HT-29 (cell line): ENCODE measurements at places on chromosomes 12 and 14.

GRCh38 chr14:93319958-93320357, 12.9 kb downstream of the BTBD7 start:
- DNase-seq, result no peak

DNA sequence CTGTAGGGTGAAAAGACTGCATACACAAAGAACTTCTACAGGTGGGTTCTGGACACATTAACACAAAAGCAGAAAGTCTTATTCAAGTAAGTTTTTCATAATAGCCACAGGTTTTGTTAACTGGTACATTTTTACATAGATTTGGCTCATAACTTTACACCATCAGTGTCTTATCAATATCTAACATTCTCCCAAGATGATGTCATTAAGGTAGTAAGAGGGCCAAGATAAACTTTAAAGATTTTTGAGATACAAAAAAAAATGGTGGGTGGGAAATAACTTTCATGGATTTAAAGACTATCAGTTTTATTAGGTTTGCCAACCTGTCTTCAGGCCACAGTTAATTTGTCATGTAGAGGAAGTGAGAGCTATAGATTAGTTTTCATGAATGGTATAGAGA, 1.7 kb downstream of the SUPT16H start:
- no peak for DNase-seq

DNA sequence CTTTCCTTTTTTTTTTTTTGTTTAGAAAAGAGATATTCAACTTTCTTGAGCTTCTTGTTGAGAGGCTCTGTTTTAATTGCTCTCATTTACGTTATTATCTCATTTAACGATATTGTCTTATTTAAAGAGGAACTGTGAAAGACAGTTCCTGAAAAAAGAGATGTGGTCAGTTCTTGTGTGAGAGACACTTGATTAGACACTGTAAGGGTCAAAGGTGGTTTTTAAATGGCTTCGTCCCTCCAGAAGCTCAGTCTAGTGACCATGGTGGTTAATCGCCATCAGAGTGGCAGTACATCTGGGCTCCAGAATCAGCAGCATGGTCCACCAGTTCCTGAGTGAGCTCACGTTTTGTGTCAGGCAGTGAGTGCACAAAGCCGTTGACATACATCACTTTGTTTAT, 57.9 kb upstream of the KCNA5 start:
- DNase-seq, result no peak

GRCh38 chr12:84658877-84659276, 253.7 kb downstream of the SLC6A15 start:
- no peak for DNase-seq

DNA sequence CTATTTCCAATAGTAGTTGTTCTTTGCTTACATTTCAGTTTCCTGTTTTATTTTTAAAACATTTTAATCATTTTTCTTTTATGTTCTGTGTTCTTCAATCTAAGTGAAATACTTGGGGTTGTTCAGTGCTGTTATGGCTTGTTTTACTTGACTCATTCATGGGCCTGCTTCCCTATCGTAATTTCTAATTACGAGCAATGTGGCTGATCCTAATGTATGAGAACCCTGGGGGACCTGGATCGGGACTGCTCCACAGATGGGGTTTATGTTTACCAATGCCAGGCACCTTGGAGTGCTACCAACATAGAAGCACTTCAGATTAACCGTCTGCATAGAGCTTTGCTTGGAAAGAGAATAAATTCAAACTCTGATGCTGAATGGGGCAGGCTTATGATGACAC, 29.8 kb downstream of the TECPR2 start:
- no peak for DNase-seq

- peak; percentile 61 for DNase-seq
These were observed 136.1 kb upstream of the WSCD2 start for GRCh38 chr12:107992870-107993451.

DNA sequence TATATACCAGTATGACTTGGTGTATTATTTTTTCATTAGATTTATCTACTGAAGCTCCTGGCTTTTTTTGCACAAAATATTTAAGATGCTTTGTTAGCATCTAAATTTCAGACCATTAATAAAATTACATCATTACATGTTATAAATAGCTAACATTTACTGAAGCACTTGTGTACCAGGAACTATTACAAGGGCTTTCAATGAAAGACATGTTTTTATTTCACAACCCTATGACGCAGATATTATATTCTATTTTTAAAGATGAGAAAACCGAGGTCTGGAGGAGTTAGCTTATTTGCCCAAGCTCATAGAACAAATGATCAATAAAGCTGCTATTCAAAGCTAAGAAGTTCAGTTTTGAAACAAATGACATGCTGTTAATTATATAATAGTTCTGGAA, 420.4 kb upstream of the DCN start:
- no peak for DNase-seq

GRCh38 chr12:70236990-70237389, 6.2 kb upstream of the CNOT2 start:
- DNase-seq, result no peak

- DNase-seq, result no peak
These were observed 68.7 kb downstream of the PRMT8 start for GRCh38 chr12:3559601-3560294.

- DNase-seq, result no peak
These were observed 99.1 kb upstream of the NRXN3 start for GRCh38 chr14:78071016-78071549.

GRCh38 chr12:100266585-100266834, 369 bp downstream of the DEPDC4 start:
- DNase-seq, result peak; percentile 96

DNA sequence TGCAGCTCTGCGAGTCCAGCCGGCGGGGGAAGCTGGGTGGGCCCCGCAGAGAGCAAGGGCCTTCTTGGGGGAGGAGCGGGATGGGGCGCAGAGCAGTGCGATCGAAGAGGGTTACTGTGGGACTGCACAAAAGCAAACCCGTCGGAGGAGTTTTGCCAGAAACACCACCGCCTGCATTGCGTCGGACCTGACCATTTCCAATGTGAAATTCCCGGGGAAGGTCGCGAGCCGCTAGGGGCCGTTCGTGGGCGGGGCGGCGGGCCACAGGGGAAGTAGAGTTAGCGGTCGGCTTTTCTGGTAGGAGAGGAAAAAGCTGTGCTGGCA, 333 bp upstream of the KCNA1 start:
- no peak for DNase-seq

DNA sequence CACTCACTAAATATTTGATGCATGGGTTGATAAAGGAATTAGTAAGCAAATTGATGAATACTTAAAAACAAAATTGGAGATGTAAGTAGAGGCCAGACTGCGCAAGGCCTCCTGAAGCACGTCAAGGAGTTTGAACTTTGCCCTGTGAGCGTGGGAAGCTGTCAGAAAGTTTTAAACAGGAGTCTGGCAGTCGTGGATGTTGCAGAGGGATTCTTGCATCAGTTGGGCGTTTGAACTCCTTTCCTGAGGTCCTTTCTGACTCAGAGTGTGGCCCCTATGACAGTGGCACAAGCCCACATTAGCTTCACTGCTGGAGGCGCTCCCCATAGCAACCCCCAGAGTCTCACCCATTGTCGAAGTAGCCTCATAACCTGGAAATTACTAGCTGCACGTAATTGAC, 17.9 kb upstream of the IL22 start:
- DNase-seq, result no peak

- DNase-seq, result no peak
These were observed 23.7 kb downstream of the PLXNC1 start for GRCh38 chr12:94172031-94172430.

GRCh38 chr14:83289896-83290295, 1756.2 kb upstream of the SEL1L start:
- no peak for DNase-seq

GRCh38 chr12:68749443-68749842, 3.5 kb downstream of the SLC35E3 start:
- no peak for DNase-seq

DNA sequence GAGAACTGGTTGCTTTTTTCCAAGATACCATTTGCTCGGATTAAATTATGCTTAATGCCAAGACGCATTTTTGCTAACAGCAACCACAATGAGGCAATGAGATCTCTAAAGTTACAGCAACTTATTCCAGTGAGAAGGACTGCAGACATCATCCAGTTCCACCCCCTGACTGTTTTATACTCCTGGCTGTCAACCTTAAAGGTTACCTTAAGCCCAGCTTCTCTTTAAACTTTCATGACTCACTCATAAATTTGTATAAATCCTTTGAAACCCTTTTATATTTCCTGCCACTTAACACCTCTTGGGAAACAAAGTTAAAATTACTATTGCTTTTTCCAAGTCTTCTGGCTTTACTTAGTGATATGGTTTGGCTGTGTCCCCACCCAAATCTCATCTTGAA, 80.2 kb downstream of the TMTC1 start:
- DNase-seq, result no peak

DNA sequence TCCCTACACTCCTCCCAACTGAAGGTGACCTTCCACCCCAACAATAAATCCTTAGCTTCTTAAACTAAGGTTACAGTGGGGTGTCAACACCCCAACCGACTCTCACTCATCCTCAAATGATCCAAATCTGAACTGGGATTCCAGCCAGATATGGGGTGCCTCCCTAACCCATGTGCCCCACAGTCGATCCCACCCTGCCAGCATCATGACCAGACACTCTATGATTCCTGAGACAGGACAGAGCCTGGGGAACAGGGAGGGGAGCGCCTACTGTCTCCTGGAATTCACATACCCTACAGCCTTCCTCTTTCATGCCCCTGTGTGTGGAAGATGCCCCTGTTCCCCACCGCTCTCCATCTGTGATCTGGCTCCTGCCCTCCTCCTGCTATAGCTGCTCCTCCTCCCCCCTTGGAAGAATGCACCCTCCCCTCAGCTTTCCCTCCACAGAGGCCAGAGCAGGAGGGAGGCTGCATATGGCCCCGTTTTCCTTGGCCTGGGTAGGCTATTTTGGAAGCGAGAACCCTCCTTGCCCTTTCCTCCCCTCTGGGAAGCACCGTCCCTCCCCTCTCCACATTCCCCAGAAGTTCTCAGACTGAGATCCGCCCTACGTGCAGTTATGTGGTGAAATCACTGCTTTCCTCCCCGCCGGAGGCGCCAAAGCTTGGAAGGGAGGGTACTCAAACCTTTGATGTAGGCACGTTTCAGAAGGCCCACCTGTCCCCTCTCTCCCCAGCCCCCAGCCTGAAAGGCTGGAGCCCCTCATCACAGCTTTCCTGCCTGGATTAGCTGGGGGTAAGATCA, 48.0 kb downstream of the SMUG1 start:
- DNase-seq, result no peak

- no peak for DNase-seq
These were observed 28.5 kb upstream of the ANO2 start for GRCh38 chr12:5973461-5974115.

GRCh38 chr12:96195845-96196451, 1.8 kb downstream of the ELK3 start:
- DNase-seq, result no peak

DNA sequence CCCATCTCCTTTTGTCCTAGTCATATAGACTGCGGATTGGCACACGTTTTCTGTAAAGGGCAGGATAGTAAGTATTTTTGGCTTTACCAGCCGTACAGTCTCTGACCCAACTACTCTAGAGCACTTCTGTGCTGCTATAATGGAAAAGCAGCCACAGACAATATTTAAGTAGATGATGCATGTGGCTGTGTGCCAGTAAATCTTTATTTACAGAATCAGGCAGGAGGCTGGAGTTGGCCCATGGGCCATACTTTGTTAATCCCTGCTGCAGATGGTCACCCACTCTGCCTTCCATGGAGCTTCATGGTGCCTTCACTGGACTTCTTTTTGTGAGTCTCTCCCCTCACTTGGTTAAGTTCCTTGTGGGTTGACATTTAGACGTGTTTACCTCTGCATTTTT, 584.5 kb upstream of the TBX3 start:
- no peak for DNase-seq

DNA sequence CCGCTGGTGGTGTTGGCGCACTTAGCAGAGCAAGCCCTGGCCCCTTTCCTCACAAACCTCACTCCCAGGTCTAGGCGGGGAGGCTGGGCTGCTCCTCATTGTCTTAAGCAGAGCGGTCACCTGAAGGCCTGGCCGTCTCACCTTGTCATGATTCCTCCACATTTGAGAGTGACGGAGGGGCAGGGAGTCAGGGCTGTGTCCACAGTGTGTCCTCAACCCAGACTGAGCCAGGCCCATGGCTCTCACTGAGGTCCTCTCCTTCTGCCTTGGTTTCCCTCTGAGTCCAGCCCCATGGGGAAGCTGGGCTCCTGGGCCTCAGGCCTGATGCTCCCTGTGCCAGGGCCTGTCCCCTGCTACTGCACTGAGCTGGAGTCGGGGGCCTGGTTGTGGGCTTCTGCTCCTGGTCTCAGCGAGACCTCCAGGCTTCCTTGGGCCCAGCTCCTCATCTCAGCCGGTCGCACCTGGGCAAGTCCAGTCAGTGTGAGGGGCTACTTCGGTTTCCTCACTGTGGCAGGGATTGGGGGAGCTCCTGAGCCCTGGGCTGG, 44.9 kb downstream of the KRT80 start:
- DNase-seq, result no peak

DNA sequence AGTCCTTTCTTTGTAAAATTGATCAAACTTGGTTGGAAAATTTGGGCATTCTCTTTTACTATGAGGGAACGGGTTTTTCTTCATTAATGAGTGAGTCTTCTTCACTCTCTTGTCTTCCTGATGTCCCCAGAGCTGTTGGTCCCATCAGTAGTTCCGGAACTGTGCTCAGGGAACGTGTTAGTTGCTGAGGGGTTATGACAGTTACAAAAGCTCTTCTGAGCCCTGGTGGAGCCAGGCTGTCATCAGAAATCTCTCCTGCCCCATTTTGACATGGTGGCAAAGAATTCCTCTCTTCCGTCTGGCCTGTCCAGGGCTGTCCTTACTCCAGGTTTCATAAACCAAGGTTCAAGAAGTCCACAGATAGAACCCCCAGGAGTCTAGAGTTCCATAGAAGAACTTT, 208.5 kb downstream of the SLC41A2 start:
- no peak for DNase-seq

- no peak for DNase-seq
These were observed 181.4 kb downstream of the GLT1D1 start for GRCh38 chr12:129034558-129035289.

- DNase-seq, result no peak
These were observed 33.2 kb upstream of the GALNT16 start for GRCh38 chr14:69226736-69227135.

GRCh38 chr12:80939231-80939950, 1.7 kb upstream of the LIN7A start:
- DNase-seq, result no peak

- DNase-seq, result peak; percentile 72
These were observed 43.4 kb upstream of the LIMA1 start for GRCh38 chr12:50326590-50327284.

GRCh38 chr12:107320929-107321631, 227.7 kb upstream of the CRY1 start:
- no peak for DNase-seq

DNA sequence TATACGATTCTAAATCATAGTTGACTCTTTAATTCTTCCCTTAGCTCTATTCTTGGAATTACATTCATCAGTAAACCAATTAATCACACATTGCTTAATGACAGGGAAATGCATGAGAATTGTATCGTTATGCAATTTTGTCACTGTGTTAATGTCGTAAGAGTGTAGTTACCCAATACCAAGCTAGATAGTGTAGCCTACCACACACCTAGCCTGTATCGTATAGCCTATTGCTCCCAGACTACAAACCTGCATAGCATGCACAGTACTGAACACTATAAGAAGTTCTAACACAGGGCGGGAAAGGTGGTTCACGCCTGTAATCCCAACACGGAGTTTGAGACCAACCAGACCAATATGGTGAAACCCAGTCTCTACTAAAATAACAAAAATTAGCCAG, 24.7 kb downstream of the HNRNPC start:
- no peak for DNase-seq
